ENCODE measurements at places on chromosomes 2 and 18.

GRCh38 chr2:30686669-30687068, 120.6 kb downstream of the CAPN13 start:
- no peak for DNase-seq

GRCh38 chr2:105538840-105539239, 140.0 kb upstream of the FHL2 start:
- DNase-seq = no peak

DNA sequence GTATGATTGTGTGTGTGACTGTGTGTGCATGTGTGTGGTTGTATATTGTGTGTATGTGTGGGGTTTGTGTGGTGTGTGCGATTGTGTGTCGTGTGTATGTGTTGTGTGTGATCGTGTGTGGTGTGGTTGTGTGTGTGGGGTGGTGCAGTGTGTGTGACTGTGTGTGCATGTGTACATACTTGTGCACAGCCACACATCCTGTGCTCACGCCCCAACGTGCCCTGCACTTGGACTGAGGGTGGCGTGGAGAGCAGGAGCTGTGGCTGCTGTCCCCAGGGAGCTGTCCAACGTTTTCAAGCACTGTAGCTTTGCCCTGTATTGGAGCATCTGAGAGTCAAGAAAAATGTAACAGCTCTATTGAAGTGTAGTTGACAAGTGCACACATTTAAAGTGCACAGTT, 243.2 kb upstream of the HDAC4 start:
- DNase-seq = no peak

GRCh38 chr18:74316257-74317170, 875 bp downstream of the C18orf63 start:
- DNase-seq = no peak

- no peak for DNase-seq
These were observed 658.7 kb downstream of the EPHA4 start for GRCh38 chr2:220913384-220913783.

GRCh38 chr2:169090133-169090820, 20.9 kb downstream of the DHRS9 start:
- DNase-seq = no peak

DNA sequence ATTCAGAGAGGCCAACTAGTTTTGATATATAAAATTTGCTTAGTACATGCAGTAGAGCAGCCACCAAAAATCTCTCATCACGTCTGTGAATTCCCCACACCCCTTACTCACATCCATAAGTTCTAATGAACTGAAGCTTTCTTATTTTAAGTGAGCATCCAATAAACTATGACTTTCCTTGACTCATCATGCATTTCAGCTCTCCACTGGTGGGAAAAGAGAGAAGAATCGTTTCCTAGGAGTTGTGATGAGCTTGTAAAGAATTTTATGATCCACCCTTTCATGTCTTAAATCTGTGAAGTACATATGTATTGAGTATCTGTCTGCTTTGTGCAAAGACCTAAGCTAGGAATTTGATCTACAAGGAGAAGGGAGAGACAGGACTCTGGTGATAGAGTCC, 428.6 kb downstream of the SETBP1 start:
- DNase-seq = no peak

DNA sequence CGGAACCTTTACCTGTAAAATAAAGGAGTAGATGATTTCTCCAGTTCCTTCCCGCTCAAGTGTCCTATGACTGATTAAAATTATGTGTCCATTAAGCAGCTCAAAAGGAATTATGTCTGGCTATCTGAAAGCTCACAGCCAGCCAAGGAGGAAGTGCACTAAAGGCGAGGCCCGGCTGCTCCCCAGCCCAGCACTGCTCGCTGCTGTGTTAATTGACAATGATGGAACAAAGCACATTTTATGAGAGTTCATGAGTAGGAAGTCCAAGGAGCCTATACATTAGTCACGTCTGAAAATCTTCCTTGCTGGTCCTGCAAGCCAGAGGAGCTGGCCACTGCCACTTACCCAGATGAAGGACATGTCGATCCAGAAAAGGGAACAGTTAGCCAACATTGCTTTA, 14.3 kb downstream of the TTC32 start:
- DNase-seq = no peak

DNA sequence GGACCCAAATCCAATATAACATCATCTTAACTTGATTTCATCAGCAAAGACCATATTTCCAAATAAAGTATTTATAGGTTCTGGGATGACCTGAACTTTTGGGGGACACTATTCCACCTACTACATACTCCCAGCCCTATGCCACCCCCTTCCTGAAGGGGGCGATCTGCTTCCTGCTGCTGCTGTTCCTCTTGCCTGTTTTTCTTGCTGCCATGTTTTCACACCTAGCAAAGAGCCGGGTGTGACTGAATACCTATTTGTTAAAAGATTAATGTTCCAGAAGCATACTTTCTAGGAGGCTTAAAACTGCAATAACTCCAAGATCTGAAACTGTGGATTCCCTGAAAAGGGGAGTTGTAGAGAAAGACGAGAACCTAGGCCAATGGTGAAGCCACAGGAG, 89.7 kb downstream of the ICOS start:
- DNase-seq = no peak

GRCh38 chr2:27921880-27922547, 31.5 kb downstream of the BABAM2 start:
- DNase-seq = no peak

DNA sequence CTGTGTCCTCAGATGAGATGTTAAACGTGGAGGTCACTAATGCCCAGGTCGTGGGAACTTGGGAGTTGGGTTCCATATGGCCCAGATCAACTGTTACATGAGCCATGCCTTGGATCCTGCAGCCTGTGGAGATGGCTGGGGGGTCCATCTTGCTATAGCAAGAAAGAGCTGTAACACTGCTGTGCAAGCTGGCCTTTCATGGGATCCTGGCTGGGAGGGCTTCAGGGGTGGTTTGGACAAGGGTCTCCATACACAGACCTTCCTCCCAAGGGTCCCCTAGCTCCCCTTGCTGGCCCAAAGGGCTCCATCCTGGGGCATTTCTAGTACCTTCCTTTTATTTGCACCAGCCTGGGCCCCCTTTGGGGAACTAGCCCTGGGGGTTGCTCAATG, 337.7 kb downstream of the DYSF start:
- no peak for DNase-seq

DNA sequence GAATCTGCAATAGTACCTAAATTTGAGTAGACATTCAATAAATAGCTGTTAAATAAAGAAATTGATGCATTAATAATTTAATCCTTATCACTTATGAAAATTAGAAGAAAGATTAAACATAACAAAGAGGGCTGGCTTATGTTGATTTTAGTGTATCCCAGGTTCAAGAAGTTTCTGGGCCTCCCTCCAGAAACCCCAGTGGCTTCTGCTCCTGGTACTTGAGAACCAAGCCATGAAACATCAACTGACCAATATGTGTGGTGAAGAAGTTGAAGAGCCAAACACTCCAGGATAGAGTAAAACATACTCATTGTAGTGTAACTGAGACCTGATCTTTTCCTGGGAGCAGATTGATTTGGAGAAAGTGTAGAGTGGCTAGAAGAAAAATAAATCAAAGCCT, 1465.7 kb upstream of the PIK3C3 start:
- no peak for DNase-seq

- no peak for DNase-seq
These were observed 57.3 kb upstream of the FAM117B start for GRCh38 chr2:202577250-202578183.

DNA sequence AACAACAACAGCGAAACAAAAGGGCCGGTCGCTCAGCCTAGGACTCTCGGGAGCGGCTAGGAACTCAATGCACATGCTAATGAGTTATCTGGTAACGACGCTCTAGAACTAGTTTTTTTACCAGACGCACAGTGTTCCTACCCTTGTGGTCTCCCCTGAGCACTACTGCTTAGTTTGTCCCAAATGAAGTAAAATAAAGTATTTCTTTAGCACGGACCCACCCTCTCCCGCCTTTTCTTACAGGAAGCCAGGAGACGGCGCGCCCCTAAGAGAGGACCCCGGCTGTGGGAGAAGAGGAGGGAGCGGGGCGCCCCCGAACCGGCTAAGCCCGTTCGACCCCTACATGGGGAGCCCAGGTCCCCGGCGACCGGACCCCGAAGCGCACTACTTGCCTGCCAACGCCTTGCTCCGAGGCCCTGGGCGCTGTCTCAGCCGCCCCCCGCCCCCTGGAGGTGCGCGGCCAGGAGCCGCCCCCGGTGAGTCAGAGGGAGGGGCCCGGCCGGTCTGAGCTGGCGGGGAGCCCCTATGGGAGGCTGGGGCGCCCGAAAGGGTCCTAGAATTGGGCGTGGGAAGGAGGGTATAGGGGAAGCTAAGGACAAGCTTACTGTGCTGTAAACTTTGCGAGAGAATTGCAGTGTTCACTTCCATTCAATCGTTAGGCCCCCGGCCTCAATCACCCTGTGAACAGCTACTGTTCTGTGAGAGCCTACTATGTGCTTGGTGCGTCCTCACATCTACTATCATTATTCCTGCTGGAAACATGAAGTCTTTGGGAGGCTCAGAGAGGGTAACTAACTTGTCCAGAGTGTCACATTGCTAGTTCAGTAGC, 3.6 kb upstream of the CAPG start:
- DNase-seq = peak; percentile 24

GRCh38 chr2:69798909-69799526, 30.4 kb upstream of the GMCL1 start:
- no peak for DNase-seq

GRCh38 chr2:144405982-144406788, 113.7 kb downstream of the ZEB2 start:
- no peak for DNase-seq

- DNase-seq = no peak
These were observed 199.7 kb downstream of the ADCYAP1 start for GRCh38 chr18:1104181-1104881.

- no peak for DNase-seq
These were observed 53.9 kb downstream of the LDLRAD4 start for GRCh38 chr18:13272416-13272815.

GRCh38 chr2:28102455-28102874, 211.9 kb downstream of the BABAM2 start:
- DNase-seq = no peak

GRCh38 chr2:46410273-46411244, 68.8 kb upstream of the TMEM247 start:
- no peak for DNase-seq
